ENCODE measurements at places on chromosomes 16 and 17.

DNA sequence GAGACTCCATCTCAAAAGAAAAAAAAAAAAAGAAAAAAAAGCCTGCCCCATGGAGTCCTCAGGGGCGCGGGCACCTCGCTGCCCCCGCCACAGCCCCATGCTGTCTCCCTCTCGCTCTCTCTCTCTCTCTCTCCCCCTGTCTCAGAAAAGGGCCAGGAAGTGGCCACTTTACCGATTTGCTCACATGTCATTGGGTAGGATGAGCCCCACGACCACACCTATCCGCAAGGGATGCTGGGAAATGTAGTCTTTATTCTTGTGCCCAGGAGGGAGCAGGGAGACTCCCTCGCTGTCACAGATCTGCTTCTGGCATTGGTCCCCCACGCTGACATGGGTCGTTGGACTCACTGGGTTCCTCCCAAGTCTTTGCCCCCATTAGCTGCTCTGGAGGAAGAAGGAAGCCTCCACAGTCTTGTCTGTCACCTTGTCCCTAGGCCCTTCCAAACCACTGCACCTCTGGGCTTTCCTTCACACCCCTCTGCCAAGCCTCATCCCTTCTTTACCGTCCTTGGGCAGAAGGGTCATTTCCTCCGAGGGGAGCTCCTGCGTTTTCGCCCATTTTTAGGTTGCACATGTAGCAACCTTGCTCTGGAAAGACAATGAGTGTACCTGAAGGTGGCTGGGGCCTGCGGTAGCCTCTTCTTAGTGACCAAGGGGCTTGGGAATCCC lies 6.9 kb upstream of the GJD3 start:
- no peak for DNase-seq

DNA sequence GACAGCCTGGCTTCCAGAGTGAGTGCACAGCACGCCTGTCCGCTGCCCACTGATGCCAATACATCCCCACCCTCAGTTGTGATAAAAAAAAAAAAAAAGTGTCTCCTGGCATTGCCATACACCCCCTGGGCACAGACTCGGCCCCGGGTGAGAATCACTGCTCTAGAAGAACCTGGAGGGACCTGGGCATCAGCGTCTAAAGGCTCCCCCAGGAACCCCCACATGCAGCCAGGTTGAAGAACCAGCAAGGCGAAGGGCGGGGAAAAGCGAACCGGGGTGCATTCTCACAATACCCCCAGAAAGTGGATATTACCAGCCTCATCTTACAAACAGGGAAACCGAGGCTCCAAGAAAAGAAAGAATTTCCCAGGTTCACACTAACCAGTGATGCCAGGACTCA lies 27.7 kb downstream of the TBC1D16 start:
- no peak for DNase-seq

DNA sequence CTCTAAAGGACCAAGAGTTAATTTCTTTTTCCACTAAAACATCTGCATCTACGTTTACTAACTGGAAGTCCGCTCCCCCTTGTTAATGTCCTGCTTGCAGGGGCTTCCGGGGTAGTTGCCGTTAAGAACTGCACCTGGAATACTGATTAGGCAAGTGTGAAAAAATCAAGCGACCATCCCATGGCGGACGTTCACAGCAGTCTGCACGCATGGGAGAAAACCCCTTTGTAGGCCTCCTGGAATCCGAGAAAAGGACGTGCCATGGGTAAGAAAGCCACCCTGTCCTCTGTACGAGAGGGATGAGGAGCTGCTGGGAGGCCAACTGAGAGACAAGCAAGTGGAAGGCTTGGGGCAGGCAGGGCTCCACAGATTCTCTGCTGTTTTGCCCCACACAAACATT lies 14.9 kb downstream of the SNN start:
- no peak for DNase-seq

- DNase-seq = no peak
These were observed 219.0 kb downstream of the KCNJ2 start for GRCh38 chr17:70388326-70388725.

DNA sequence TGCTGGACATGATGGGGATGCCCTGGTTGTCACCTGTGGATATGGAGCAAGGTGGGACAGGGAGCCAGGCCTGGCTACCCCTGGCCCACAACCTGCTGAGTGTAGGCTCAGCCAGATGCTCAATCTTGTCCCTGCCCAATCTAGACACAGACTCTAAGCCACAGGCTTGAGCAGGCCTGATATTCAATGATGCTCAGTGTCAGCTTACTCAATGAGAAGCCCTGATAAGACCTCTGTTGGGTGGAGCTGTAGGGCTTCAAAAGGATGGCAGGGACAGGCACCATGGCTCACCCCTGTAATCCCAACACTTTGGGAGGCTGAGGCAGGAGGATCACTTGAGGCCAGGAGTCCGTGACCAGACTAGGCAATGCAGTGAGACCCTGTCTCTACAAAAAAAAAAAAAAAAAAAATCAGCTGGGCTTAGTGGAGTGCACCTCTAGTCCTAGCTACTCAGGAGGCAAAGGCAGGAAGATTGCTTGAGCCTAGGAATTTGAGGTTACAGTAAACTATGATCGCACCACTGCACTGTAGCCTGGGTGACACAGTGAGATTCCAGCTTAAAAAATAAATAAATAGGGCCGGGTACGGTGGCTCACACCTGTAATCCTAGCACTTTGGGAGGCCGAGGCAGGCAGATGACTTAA lies 3.4 kb downstream of the LCAT start:
- DNase-seq = no peak

DNA sequence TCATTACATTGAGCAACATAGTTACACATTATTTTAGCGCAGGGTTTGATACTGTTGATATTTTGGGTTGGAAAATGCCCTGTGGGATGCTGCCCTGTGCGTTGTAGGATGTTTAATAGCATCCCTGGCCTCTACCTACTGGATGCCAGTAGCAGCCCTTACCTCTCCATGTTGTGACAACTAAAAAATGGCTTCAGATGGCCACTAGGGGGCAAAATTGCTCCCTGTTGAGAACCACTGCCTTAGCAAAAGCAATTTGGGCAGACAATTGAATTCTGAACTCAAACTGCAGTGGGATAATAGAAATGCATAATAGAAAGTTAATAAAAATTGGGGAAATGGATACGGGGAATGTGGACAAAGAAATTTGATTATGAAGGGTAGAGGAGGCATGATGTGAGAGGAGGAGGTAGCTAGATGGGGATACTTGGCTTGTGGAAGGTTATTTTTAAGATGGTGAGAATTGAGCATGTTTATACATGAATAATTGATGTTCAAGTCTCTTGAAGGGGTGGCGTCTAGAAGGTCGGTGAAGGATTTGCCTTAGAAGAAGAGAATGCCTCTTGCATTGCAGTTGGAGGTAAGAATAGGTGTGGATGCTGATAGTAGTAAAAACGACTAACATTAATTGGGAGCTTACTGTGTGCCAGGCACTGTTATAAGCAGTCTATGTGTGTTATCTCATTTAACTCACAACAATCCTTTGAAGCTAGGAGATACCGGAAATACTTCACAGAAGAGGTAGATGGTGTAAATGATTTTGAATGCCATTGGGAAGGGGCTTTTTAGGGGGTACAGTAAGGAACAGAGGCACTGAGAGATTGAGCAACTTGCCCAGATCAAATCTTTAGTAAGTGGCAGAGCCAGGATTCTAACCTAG lies 19.0 kb downstream of the HEATR9 start:
- peak; percentile 34 for DNase-seq

DNA sequence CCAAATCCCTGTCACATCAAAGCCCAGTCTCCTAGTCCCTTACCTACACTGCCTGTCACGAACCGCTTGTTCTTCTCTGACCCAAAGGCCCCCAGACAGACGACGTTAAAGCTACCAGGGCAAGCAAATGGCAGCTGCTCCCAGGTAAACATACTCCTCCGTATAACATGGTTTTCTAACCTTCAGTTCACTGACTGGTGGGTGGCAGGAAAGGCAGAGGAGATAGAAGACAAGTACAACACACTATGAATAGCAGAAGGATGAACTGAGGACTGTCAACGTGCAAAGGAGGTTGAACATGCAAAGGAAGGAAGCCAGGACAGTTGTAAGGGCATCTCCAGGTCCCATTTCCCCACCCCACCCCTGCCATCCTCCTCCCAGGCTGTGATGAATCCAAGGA lies 449.8 kb downstream of the SHISA9 start:
- no peak for DNase-seq

DNA sequence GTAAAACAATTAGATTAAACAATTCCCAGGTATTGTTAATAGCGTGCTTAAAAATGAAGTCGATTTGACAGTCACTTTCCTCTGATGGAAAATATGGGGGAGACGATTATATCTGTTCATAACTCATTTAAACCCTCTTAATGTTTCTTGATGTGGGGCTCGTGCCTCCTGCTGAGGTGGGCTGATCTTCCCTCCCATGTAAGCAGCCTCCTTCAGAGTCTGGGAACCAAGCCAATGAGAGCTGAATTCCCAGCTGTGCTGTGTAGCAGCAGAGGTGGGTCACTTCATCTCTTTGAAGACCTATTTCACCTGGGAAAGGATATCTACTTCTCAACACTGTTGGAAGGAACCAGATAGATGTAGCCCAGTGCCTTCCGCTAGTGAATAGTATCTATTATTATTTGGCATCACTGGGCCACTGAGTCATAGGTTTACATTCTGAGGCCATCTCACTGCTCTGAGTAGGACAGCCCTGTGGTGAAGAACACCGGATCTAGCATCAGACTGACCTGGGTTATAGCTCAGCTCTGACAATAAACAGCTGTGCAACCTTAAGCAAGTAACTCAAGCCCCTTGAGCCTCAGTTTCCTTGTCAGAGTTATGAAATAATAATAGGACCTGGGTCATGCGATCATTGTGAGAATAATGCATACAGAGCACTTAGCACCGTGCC lies 85.3 kb upstream of the C16orf82 start:
- no peak for DNase-seq

DNA sequence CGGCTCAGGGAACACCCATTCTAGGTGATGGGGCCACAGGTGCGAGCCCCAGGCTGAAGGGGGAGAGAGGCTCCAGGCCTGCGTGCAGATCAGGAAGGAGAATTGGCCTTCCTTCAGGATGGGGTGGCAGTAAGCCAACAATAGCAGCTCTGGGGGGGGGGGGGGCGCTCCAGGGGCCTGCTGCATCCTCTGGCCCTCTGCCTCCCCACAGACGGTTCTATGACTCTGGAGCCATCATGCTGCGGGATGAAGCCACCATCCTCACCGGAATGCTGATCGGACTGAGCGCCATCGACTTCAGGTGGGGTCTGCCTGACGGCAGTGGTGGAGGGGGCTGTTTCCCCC lies 6.1 kb downstream of the RUNDC3A start:
- no peak for DNase-seq
